Activated CD4-positive, CD25-positive, alpha-beta regulatory T cell (primary cell): ENCODE measurements at places on chromosomes 6 and 20.

DNA sequence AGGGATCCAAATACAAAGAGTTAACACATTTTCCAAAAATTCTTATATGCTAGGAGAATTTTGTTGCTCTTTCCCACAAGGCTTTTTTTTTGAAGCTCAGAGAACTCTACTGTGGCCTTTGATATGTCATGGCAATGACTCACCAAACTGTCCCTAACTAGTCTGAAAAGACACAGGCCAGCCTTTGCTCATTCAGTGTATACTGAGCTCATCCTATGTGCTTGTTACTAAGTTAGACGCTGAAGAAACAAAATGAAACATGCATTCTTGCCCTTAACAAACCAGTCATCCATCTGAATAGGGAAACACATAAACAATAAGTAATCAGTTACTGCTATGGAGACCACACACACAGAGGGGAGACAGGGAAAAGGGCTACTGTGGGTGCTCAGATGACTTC lies 291.8 kb downstream of the FOXC1 start:
- no peak for DNase-seq

- DNase-seq, result no peak
Measured at GRCh38 chr6:154732538-154733182, 556 bp upstream of the SCAF8 start.

- no peak for DNase-seq
Measured at GRCh38 chr6:47737406-47737805, 39.0 kb downstream of the ADGRF4 start.

GRCh38 chr6:40183902-40184301 lies 249.6 kb upstream of the MOCS1 start:
- DNase-seq, result no peak

- DNase-seq, result no peak
Measured at GRCh38 chr6:44489910-44490604, 102.6 kb downstream of the CDC5L start.

DNA sequence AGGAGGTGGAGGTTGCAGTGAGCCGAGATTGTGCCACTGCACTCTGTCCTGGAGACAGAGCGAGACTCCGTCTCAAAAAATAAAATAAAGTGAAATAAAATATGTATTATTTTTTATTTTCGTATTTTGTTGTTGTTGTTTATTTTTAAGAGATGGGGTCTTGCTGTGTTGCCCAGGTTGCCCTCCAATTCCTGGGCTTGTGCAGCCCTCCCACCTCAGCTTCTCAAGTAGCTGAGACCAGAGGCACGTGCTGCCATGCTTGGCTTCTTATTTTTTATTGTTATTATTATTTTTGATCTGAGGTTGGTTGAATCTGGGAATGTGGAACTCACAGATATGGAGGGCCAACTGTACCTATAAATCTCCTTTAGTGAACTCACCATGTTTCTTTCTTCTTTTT lies 10.1 kb downstream of the KPNA5 start:
- no peak for DNase-seq

GRCh38 chr6:111356551-111356950 lies 126.5 kb downstream of the REV3L start:
- DNase-seq, result no peak
